ENCODE measurements at places on chromosomes 11 and 22.

DNA sequence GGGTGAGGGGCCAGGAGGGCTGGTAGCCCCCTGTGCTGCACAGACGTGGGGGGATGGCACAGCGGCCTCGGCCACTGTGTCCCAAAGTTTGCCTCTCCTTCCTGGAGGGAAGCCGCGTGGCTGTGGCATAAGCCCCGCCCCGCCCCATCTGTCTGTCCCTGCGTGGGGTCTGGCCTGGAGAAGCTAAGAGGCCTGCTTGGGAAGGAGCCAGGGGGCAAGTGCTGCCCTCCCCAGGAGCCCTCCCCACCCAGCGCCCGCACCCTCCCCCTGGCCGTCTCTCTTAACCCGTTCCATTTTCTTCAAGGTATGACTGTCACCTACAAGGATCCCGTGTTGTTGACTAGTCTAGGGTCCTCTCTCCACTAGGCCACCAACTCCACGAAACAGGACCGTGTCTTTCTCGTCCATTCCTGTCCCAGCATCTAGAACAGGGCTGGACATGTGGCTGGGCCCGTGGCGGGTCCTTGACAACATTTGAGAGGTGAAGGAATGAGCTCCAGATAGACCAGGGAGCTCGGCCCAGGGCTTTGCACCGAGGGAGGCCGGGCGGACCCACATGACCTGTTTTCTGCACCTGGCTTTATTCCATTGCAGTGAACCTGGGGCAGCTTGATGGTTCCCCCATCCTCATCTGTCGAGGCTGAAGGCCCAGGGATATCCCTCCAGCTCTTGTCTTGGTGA lies 428.0 kb downstream of the TBC1D22A start:
- DNase-seq: no peak

- no peak for DNase-seq
These were observed 9.4 kb upstream of the GRIK4 start for GRCh38 chr11:120501976-120502755.

GRCh38 chr11:14007566-14007965 lies 45.0 kb downstream of the SPON1 start:
- no peak for DNase-seq

DNA sequence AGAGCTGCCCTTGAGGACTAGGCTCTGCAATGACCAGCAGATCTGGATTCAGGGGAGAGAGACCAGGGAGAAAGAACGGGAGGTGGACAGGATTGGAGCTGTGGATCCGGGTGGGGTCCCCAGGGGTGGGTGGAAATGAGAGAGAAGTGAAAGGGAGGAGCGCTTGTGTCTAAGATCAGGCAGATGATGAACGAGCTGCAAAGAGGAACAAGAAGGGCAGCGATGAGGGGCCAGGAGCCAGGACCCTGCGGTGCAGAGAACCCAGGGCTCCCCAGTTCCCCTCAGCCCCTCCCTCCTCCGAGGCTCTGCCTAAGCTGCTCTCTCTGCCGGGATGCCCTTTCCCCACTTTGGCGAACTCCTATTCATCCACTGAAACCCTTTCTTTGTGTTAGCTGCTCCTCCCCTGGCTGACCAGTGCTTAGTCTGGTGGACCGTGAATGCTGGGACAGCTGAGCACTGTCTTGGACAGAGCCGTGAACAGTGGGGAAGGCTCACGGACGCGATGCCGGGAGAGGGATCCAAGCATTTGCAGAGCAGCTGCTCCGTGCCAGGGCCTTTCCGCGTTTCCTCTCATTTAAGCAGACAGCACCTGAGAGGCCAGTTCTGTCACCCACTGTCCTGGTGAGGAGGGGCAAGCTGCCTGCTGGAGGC lies 35.9 kb downstream of the SHISAL1 start:
- DNase-seq: no peak
